HuH-7 (cell line): ENCODE measurements at places on chromosomes 16 and 17.
A peak's percentile ranks its signal among the peaks of the same experiment; 100 is the strongest.

DNA sequence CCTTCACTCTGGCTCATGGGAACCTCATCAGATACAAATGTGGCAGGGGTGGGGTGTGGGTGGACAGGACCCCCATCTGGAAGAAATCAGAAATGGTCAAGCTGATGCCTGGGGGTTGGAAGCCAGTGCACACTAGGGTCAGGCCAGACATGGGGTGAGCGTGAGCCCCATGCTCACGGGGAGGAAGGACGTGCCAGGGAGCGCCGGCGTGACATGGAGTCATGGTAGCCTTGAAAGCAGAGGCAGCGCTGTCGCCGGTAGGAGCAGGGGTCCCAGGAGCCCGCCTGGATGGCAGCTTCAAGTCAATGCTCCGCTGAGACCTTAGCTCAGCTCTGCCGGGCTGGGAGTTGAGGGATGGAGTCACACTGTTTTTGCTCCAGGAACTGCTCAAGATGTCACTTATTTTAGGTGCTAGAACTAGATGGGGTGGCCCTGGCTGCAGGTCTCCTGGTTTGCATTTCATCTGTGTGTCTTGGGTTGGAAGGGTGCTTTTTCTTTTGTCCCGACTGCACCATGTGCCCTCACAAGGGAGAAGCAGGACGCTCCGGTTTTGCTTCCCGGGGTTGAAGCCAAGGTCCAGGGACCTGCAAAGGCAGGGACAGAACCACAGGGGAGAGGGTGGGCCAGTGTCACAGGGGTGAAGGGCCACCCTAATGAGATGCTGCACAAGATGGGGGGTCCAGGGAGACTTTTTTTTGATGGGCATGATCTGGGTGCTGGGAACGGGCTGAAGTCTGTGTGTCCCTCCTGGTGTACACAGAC is 51.4 kb downstream of the USP22 start:
- no peak for DNase-seq

DNA sequence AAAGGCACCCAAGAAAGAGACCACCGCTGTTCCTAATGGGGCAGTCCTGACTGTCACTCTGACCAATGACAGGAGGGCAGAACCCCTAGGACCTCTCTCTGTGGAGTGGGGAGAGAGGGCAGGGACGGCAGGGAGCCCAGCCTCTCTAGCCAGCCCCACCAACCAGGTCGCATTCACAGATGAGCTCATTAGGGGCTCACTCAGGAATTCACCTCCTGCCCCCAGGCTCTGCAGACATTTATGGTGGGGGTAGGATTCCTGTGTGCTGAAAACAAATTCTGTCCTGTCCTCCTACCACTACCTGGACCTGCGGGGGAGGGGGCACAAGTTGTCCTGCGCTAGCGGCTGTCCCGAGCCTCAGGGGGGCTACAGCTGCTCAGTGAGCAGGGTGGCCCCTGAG is 27.7 kb upstream of the GPRC5C start:
- DNase-seq = no peak

DNA sequence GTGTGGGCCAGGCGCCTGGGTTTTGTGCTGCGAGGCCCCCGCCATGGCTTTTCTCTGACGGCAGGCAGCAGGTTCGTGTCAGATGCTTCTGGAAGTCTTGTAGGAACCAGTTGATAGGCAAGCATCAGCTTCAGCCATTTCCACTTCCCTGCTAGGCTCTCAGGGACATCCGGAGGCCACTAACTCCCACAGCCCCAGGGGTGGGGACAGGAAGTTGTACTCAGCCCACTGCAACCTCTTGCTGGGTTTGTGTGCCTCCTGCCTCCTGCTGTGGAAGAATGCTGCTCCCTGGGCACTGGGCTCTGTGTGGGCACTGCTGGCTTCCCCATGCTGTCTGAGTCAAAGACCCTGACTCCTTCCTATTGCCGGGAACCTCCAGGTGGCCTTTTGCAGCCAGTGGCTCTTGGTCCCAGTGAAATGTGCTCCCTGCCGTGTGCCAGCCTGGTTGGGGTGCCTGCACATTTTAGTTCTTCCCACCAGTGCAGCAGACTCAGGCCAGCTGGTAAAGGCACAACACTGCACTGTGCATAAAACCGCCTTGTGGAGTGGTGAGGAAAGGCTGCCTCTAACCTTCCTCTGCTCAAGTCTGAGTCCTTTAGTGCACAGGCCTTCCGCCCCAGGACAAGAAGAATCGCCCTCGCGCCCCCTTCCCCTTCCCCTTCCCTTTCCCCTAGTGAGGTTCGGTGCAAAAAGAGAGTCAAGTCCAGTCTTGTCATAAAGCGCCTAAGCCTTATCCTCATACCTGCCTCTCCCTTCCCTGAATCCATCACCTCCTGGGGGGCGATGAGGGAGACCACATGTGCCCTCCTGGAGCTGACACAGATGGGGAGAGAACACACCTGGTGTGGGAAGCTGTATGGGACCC is 16.6 kb downstream of the LDHD start:
- no peak for DNase-seq

DNA sequence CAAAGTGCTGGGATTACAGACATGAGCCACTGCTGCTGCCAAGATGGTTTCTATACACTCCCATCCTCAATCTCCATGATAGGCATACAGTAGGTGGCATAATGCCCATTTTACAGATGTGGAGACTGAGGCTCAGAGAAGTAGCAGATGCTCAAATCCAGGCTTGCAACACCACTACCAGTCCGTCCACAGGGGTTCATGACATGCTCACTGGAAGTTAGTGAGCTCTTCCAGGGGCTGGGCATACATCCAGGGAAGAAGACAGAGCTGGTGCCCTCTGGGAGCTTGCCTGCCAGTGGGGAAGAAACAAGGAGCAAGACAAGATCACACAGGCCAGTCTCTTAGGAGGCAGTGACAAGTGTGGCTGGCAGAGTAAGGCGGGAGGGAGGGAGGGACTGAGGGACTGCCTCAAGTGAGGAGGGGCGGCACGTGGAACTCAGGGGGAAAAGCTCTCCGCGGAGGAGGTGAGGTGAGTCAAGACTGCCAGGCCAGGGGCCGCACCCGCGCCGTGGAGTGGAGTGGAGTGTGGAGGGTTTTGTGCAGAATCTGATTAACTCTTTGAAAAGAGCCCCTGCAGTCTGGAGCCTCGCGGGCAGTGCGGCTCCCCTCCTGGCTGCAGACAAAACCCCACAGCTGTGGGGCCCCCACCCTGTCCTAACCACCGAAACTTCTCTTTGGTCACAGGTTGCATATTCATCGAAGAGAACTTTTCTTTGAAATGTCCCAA is 27.9 kb downstream of the SREBF1 start:
- no peak for DNase-seq

GRCh38 chr17:69448431-69449102 is 34.1 kb downstream of the MAP2K6 start:
- DNase-seq = no peak

DNA sequence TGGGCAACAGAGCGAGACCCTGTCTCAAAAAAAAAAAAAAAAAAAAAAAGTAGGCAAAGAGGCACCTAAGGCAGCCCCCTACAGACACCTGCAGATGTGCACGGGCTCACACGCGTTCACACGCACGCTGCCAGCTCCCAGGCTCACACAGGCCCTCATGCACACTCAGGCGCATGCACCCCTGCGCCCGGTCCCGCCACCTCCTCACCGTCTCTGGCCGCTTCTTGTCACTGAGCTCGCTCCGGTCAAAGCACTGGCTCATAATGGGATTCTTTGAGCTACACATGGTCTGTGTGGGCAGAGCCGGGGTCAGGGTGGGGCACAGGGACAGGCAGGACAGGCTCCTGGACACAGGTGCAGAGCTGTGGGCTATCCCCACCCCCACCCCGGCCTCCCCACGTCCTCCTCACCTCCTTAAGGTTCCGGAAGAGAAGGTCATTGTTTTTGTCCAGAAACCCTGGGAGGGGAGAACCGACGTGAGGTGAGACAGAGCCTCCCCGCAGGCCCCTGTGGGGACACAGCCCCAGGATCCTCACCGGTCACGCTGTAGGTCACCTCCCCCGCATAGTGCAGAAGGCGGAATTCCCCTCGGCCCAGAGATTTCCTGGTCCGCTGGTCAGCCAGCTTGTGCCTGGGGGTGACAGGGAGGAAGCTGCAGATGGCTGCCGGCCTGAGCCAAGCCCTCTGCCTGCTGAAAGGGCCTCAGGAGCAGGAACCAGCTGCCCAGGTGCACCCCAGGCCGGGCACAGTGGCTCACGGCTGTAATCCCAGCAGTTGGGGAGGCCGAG is 17.9 kb downstream of the MYO1C start:
- no peak for DNase-seq

DNA sequence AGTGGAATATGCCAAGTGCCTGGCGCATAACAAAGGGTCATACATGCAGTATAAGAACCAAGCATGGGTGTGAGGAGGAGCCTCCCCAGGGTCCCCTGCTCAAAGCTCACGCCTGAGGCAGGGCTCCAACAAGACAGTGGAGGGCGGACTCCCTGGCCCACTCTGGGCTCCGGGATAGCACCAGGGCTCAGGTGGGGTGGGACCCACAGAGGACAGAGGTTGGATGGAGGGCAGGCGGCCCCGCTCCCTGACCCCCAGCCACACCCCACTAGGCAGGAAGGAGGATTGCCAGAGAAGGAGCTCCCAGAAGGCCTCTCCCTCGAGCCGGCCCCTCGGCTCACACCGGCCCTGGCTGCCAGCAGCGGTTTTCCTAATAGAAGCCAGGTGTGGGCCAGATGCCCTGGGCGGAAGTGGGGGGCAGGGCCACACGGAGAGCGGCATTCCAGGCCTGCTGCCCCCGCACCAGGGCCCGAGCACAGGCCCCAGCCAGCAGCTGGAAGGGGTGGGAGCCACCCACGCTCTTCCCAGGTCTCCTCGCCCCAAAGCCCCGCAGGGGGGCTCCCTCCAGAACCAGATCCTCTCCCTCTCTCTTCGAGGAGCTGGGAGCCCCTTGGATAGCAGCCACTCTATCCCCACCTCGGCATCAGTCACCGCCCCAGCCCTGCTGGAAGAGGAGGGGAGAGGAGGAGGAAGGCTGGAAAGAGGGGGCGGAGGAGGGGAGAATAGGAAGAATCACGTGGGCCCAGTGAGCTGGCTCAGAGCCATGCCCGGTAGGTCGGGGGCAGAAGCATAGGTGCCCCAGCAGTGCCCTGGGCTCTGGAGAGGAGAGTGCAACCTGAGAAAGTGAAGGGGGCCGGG is 21.0 kb downstream of the VASN start:
- no peak for DNase-seq

- DNase-seq = no peak
These were observed 5.6 kb downstream of the RARA start for GRCh38 chr17:40314584-40314956.

DNA sequence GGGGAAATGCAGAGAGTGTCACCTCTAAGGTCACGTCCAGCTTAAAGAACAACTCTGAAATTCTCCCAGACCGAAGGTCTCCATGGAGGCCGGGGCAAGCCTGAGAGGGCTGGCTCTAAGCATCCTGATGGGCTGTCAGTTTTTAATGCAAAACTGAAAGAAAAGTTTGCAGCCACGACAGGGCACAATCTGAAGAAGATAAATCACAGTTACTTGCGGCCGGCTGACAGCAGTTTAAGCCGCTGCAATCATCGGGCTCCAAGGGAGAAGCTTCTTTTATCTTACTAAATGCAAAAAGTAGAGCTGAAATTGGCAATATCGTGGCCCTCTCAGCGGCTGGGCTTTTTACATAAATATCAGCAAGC is 168.8 kb downstream of the CYLD start:
- no peak for DNase-seq

DNA sequence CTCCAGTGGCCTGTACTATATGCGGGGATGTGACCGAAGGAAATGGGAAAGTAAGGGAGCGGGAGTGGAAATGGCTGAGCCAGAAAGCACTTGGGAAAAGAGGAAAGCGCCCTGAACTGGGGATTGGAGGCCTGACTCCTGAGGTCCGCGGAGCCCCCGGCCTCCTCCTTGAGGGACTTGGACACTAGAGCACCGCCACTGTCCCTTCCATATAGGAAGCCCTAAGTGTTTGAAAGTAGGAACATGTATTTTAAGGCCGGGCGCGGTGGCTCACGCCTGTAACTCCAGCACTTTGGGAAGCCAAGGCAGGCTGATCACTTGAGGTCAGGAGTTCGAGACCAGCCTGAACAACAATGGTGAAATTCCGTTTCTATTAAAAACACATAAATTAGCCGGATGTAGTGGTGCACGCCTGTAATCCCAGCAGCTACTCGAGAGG is 530 bp upstream of the ZDHHC7 start:
- no peak for DNase-seq

DNA sequence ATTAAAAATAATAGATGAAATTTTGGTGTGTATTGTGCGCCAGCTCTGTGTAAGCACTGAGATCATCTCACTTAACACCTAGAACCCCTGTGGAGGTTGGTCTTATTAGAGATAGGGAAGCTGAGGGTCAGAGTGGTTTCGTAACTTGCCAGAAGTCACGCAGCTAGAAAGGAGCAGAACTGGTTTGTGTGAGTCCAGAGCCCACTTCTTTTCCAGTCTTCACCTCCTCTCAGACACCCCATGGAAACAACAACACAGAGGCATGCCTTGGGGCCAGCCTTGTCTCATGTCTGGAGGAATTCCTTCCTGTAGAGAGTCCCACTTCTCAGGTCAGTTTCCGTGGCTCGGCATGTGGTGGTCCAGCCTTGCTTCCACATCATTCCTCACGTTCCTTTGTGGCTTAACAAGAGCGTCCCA is 16.5 kb downstream of the YPEL2 start:
- DNase-seq = no peak

DNA sequence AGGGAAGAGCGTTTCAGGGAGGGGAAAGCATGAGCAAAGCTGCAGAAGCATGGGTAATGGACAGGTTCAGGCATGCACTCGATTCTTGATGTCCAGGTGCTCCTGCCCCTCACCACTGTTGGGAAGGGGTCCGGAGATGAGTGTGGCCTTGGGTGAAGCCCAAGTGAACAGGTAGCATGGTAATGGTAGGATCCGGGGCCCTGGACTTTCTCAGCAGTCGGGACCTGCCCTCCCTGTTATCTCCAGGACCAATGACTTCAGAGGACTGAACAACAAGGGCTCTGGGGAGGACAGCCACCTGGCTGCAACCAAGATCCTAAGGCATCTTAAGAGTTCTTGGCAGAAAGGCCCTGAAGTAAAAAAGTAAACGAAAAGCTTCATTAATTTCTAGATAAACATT is 306.8 kb downstream of the CPPED1 start:
- DNase-seq = no peak

- DNase-seq = no peak
These were observed 30.8 kb upstream of the RPL38 start for GRCh38 chr17:74172700-74173099.

DNA sequence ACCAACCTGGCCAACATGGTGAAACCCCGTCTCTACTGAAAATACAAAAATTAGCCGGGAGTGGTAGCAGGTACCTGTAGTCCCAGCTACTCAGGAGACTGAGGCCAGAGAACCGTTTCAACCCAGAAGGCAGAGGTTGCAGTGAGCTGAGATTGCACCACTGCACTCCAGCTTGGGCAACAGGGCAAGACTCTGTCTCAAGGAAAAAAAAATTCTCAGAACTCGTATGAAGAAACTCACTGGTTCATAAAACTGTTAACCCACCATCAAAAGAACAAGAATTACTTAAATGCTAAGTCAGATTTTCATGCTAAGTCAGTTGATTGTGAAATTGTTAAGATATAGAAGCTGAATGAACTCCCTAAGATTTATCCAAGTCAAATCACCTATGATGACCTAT is 31.3 kb downstream of the SLC39A11 start:
- DNase-seq = no peak

- DNase-seq = peak; percentile 99
These were observed at the start of gene INO80E for GRCh38 chr16:29995911-29996765. INO80E (plus strand) TSS chr16:29996241; CDS start chr16:29996311, 70 bp downstream.

- DNase-seq = peak; percentile 82
These were observed at the start of gene CTCF for GRCh38 chr16:67562526-67562917. CTCF (plus strand) TSS chr16:67562526; CDS start chr16:67610833, 48,307 bp downstream.

GRCh38 chr17:19338031-19338990 is 24.2 kb downstream of the B9D1 start:
- DNase-seq = peak; percentile 86
